DMS79 (cell line): ENCODE measurements at places on chromosomes 7 and 10.

DNA sequence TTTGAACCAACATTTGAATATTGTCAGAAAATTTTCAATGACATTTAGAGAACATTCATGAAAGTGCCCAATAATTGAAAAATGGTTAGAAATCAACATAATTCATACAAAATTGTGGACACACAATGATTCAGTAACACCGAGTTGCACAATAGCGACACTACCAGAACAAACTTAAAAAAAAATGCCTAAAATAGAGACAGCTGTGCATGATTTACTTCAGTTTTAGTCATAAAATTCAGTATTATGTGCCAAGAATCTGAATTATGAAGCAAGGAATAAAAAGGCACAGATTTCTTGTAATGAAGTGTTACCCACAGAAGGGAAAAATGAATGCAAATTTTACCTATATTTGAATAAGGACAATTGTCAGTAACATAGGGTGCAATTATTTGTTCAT is 396.0 kb downstream of the SEMA3D start:
- no peak for DNase-seq

GRCh38 chr10:86709396-86710185 is 41.3 kb downstream of the LDB3 start:
- no peak for DNase-seq

DNA sequence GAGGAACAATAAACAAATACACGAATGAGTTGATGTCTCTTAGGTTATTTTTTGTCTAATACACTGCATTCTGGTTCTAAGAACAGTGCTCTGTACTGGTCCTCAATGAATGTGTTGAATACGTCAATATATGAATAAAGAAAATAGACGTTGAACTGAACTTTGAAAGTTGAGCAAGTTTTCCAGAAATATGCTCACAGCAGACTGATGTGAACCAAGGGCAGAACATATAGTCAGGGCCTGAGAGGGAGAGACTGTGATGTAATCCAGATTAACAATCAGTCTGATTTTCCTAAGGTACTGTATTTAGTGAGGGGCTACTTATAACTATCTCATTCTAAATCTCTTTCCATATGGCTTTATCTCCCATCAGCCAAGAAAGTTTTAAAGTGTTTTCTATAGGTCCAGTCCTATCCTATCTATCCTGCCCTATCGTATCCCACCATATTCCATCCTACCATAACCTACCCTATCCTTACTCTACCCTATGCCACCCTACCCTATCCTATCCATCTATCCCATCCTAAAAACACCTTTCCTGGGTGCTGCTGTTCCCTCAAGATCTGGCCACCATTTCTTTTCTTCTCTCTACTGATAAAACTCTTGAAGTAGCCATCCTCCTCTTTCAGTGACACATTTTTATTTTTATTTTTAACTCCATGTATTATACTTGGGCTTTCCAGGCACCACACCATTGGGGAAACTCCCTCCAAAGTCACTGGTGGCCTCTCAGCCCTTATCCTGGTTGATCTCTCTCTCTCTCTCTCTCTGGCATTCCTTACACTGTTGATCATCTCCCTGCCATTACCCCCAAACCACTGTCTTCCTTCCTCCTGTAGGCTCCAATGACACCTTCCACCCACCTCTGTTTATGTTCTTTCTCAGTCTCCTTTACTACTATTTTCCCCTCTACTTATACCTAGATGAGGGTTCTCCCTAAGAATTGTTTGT is 212.3 kb upstream of the SLC26A5 start:
- no peak for DNase-seq

DNA sequence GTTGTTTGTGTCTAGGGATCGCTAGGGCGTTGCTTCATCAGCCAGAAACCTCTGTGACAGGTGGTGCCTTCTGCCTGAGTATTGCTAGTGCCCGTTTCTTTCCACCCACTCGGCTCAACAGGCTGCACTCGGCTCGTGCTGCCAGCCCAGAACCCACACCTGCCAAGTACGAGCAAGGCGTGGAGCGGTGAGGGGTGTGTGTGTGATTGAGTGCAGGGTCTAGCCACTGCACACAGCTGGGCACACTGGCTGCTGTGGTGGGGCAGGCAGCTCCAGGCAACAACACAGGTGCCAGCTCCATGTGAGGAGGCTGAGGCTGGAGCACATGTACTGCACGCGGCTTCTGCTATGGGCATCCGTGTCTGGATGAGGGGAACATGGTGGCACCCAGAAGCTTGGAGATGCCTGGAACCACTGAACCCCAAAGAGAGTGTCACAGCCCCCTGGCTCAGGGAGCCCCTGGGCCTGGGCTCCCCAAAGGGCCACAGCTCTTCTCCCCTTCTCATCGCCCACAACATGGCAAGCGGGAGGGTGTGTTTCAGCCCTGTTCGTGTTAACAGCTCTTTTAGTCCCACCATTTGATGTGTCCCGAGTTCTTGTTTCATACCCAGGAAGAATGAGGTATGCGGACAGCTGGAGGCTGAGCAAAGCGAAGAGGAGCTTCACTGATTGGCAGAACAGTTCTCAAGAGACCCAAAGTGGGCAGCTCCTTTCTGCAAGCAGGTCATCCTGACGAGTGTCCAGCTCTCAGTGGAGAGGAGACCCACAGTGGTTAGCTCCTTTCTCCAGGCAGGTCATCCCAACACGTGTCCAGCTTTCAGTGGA is 78.1 kb downstream of the HDAC9 start:
- no peak for DNase-seq

DNA sequence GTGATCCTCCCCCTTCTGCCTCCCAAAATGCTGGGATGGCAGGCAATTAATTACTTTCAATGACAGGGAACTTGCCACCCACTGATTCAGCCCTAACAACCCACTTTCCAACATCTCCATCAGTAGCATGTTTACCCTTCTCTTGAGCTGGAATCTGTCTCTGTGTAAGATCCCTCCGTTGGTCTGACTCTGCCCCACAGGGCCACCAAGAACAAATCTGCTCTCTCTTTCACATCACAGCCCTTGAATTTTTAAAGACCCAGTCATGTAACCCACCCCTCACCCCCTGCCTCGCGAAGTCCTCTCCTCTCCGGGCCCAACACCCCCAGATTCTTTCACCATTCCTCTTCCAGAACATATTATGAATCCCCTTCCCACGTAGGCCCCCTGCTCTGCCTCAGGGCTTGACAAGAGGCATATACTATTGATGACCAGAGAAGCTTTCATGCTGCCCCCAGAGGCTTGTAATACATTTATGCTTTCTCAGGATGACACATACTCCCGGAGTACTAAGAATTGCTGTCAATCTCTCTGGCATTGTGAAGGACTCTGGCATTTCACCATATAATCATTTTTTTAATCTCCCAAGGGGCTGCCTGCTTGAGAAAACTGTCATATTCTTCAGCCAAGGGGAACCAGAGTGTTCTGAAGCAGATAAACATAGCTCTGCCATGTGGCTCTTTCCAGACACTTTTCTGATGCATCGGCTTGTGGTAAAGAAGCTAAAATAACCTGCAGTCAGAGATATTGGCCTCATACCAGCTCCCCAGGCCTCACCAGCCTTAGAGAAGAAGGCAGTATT is 179.2 kb upstream of the AUTS2 start:
- no peak for DNase-seq

- no peak for DNase-seq
Observed at GRCh38 chr10:63769367-63769766, 248.2 kb downstream of the REEP3 start.

- DNase-seq = no peak
Observed at GRCh38 chr10:23442936-23443335, 4.1 kb downstream of the OTUD1 start.

DNA sequence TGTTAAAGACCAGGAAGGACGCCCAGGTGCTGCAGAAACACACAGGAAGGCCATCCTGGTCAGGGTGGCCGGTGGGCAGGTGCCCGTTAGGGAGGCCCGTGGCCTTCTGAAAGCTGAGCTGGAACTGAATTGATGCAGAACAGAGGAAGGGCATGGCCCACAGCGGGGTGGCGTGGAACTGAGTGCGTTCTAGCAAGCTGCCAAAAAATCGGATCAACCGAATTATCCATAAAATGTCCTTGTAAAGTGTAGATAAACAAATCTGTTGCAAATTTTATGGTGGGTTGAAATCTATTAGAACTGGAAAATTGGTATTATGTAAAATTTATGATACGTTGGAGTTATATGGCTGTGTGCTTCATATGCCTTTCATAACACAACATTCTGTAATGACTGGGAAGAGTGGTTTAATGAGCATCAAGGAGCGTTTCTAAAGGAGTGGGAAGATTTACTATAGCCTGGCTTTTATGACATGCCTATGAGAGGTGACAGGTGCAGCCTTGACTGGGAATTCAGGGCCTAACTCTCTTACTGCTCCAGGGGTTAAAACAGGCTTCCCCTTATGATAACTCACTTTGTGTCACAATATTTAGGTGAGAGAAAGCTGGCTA is 108.1 kb downstream of the GPR26 start:
- no peak for DNase-seq

GRCh38 chr7:50359995-50360925 is 55.7 kb downstream of the IKZF1 start:
- no peak for DNase-seq

GRCh38 chr7:81776161-81776560 is 6.3 kb upstream of the HGF start:
- no peak for DNase-seq

DNA sequence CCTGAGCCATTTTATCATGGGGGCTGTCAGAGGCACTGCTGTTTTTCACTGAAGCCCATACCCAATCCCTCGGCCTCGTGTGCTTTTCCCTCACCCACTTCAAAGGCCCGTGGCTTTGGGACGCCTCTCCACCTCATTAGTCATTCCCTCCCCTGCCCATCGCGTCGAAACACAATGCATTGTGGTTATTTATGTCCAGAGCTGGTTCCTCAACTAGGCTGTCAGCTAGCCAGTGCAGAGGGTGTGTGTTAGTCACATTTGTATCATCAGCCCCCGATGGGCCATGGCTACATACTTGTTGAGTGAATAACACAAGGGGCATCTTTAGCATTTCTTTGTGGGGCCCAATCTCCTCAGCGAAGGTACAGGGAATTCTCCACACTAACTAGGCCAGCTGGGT is 3.8 kb upstream of the CRCP start:
- DNase-seq = no peak

- DNase-seq = no peak
Observed at GRCh38 chr10:71522442-71523144, 125.9 kb downstream of the CDH23 start.

DNA sequence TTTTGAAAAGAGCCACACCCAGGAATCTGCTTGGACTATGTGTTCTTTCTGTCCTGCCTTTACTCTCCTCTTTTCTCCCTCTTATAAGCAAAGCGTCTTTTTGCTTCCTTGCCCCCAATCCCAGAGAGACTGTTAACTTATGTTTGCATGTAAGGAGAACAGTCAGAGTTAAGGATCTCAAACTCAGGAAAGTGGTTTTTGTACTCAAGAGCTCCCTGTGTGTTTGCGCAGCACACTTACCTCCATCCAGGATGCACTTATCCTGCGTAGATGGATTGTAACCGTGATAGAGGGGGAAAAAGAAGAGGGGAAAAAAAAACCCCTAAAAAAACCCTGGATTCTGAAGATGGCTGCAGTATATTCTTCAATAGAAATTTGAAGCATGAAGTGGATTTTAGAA is 228.9 kb downstream of the AUTS2 start:
- DNase-seq = no peak

DNA sequence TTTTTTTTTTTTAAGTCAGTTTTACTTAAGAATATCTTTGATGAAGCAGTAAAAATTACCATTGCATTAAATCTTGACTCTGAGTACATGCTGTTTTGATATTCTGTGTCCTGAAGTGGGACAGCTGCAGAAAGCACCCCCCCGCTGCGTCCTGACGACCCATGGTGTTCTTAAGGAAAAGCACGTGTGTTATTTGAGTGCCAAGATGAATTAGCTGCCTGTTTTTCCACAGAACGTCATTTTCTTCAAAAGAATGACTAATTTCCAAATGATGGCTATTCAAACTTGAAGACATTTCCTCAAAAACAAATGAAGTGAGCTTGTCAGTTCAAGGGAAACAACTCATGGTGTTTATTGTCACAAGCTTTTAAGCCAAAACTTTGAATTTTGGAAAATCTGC is 45.9 kb downstream of the CREM start:
- DNase-seq = no peak

DNA sequence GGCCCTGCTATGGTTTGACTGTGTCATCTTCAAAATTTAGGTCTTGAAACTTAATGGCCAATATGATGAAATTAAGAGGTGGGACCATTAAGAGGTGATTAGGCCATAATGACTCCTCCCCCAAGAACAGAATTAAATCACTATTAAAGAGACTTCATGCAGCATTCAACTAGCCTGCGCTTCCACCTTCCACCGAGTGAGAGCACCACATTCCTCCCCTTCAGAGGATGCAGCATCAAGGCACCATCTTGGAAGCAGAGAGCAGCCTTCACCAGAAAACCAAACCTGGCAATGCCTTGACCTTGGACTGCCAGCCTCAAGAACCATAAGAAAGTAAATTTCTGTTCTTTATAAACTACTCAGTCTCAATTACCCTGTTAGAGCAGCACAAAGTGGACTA is 371.1 kb upstream of the NFE2L3 start:
- no peak for DNase-seq

DNA sequence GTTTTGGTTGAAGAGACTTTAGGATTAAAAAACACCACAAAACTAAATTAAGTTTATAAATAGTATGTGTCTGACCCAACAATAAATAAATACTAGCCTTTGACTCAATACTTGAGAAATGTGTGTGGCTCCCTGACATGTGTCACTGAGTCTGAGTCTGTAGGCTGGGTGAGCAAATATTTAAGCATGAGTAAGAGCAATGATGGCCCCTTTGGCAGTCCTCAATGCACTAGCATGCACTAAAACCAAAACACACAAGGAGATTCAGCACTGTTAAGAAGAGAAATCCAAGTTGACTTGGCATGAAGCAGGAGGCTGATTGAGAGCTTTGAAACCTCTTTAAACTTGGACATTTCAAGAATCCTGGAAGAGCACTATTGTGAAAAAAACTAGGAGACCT is 37.1 kb downstream of the CCDC71L start:
- DNase-seq = no peak

DNA sequence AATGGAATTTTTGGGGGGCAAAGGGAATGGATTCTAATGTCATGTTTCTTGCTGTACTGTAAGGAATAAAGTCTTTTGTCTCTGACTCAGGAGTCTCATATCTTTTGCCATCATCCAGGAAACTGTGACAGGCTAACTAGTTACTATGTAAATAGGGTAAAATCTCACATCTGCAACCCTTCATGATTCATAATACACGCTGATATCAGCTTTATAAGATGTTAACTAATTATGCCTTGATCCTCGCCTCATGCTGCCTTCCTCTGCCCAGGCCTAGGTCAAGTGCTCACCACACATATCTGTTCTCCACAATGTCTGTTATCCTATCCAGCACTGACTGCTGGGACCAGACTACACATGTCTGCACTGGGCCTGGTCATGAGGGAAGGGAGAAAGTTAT is 81.3 kb upstream of the CXCL12 start:
- DNase-seq = no peak

DNA sequence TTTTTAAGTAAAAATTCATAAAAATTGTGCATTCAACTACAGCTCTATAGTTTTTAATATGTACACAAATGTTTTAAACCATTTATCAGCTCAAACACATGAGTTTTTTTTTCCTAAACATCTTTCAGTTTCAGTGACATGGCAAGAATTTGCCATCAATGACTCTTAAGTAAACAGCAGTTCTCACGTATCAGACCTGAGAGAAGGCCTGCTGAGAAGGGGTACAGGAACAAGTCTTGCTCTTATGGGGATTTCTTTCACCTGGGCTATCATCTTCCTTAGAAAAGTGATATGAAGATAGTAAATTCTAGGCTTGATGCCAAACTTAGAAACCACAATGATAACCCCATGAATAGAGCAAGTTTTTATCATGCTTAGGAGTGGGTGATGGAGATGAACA is 467.8 kb downstream of the ARL4A start:
- no peak for DNase-seq

- DNase-seq = no peak
Observed at GRCh38 chr7:30117896-30118295, 16.9 kb upstream of the MTURN start.

- DNase-seq = no peak
Observed at GRCh38 chr7:83796760-83797159, 147.8 kb upstream of the SEMA3E start.
